IPS DF 6.9 (cell line): ENCODE measurements at places on chromosomes 1 and 21.

DNA sequence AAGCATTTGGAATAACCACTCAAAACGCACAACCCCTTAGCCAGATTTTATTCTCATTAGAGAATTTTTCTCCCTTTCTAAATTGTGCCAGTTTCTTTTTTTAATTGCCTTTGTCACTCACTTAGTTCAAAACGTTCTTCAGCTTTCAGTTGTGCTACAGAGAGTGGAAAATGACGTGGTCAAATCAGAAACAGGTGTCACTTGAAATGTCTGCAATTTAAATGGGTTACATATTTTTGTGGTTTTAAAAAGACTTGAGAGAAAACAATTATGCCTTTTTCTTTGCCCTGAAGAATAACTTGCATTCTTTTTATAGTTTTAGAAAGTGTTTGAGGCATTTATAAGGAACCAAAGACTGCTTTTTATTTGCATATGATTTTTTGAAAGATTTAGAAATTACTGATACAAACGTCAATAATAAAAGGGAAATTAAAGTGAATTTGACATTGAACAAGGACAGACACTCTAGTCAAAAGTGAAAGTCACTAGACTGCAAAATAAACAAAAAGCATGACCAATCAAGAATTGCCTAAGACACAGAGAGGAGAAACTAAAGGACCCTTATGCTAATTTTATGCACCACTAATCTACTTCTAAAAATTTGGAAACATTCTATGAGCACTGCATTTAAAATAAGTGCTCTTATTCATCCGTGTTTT, 191.0 kb downstream of the TPR start:
- H3K36me3 ChIP-seq = no peaks in the 10 kb centered on the region
- H3K27ac ChIP-seq = no peak overlapping the region
- H3K4me3 ChIP-seq = no peak overlapping the region
- DNase-seq = no peak
- H3K27me3 ChIP-seq = no peaks in the 10 kb centered on the region

- H3K27ac ChIP-seq = no peak overlapping the region
- H3K4me1 ChIP-seq = no peaks in the 10 kb centered on the region
- no peaks in the 10 kb centered on the region for H3K27me3 ChIP-seq
- DNase-seq = no peak
- no peaks in the 10 kb centered on the region for H3K36me3 ChIP-seq
Measured at GRCh38 chr1:179968284-179968993, 13.8 kb downstream of the CEP350 start.

GRCh38 chr1:11670747-11671146, 6.7 kb downstream of the FBXO6 start:
- no peak overlapping the region for H3K4me3 ChIP-seq
- no peaks in the 10 kb centered on the region; the same call in 1 of the 2 replicates for H3K4me1 ChIP-seq
- H3K27ac ChIP-seq = no peak overlapping the region
- H3K27me3 ChIP-seq = no peaks in the 10 kb centered on the region
- peaks cover 43% of the 10 kb centered on the region for H3K36me3 ChIP-seq
- DNase-seq = no peak

DNA sequence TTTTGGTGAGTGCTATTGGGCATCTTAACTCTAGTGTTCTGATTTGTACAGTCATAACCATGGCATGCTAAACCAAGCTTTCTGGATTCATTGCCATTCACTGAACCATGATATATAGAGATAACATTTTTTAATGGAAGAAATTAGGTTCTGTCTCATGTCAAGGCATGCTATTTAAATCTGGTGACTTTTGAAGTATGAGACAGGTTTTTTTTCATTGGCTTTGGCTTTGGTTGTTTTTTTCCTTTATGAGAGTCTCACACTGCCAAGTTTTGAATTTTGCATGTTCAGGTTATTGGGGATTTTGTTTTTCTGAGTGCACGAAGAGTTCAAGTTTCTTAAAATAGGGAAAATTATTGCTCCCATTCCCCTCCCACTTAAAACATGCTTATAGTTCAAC, 141.3 kb upstream of the ADAMTS5 start:
- no peak overlapping the region for H3K4me3 ChIP-seq
- DNase-seq = no peak
- H3K4me1 ChIP-seq = peaks cover 1% of the 10 kb centered on the region; the same call in 1 of the 2 replicates
- no peak overlapping the region for H3K27ac ChIP-seq
- H3K27me3 ChIP-seq = no peaks in the 10 kb centered on the region

- no peak for DNase-seq
- no peak overlapping the region for H3K4me3 ChIP-seq
- H3K27me3 ChIP-seq = no peaks in the 10 kb centered on the region
Measured at GRCh38 chr1:16111771-16112595, 38.5 kb upstream of the FAM131C start.

- H3K4me1 ChIP-seq = no peaks in the 10 kb centered on the region
- no peak overlapping the region for H3K4me3 ChIP-seq
- no peak for DNase-seq
- H3K27ac ChIP-seq = no peak overlapping the region
- H3K27me3 ChIP-seq = peaks cover 42% of the 10 kb centered on the region; the same call in 1 of the 2 replicates
- no peaks in the 10 kb centered on the region for H3K36me3 ChIP-seq
Measured at GRCh38 chr1:20403423-20404145, 82.4 kb downstream of the CAMK2N1 start.

- H3K36me3 ChIP-seq = no peaks in the 10 kb centered on the region
- no peaks in the 10 kb centered on the region; the same call in 1 of the 2 replicates for H3K4me1 ChIP-seq
- peaks cover 7% of the 10 kb centered on the region; the same call in 1 of the 2 replicates for H3K27me3 ChIP-seq
- DNase-seq = no peak
- H3K27ac ChIP-seq = no peak overlapping the region
Measured at GRCh38 chr21:20999659-21000058, 1.4 kb downstream of the NCAM2 start.
